NCI-H2081 treated with DMSO at 0.1 percent for 48 hours (cell line): ENCODE measurements at places on chromosomes 2 and 18.
A peak's percentile ranks its signal among the peaks of the same experiment; 100 is the strongest.

- no peak for DNase-seq
Observed at GRCh38 chr2:44360749-44361329, 455 bp downstream of the PREPL start.

GRCh38 chr2:212926940-212927339 lies 224.5 kb downstream of the IKZF2 start:
- no peak for DNase-seq

DNA sequence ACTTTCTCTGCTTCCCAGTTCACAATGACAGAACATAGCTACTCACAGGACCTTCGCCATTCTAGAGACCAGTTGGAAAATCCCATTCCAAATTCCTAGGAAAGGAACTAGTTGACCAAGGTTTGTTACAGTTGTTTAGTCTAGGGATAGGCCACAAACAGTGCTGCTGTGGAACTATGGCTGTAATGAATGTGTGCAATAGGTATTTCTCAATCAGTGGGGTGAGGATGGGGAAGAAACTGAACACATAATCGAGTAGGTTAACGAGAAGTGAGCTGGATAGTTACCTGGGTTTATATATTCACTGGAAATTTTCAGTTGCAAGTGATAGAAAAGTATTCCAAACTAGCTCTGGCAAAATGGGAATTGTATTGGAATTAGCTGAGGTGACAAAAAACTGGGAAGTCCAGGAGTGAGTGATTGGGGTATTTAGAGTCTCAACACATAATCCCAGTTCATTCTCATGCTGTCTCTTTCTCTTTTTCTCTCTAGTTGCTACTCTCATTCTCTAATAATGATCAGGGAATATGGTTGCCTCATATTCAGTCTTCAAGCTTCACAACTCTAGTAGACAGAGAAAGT lies 18.2 kb upstream of the HMSD start:
- no peak for DNase-seq

DNA sequence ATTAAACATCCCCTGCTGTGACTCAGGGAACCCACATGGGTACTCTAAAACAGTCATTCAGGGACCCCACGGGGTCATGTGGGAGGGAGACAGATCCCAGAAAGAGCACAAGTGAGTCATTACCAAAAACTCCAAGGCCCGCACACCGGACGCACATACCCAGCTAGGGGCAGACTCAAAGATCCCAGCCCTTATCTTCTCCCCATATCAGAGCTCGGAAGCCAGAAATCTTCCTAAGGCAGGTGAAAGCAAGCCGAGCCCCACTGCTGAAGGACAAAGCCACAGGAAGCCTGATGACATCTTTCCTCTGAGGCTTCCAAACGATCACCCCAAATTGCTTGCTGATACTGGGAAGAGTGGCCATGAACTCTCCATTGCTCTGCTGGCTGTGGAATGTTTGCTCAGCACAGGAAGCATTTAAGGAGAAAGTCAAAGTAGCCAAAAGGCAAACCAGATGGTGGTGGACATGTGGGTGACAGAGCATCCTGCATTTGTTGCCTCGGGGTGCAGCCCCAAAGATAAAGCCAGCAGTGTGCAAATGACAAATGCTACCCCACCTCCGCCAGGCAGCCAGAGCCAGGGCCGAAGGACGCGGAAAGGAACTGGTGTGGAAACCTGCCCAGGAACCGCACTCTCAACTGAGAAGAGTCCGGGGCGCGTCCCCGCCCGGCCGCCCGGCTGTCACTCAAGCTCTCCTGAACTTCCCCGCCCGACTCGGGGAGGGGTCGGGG lies 784 bp downstream of the ACTR1B start:
- DNase-seq: no peak

- no peak for DNase-seq
Observed at GRCh38 chr2:26925100-26925791, 45.2 kb upstream of the MAPRE3 start.

DNA sequence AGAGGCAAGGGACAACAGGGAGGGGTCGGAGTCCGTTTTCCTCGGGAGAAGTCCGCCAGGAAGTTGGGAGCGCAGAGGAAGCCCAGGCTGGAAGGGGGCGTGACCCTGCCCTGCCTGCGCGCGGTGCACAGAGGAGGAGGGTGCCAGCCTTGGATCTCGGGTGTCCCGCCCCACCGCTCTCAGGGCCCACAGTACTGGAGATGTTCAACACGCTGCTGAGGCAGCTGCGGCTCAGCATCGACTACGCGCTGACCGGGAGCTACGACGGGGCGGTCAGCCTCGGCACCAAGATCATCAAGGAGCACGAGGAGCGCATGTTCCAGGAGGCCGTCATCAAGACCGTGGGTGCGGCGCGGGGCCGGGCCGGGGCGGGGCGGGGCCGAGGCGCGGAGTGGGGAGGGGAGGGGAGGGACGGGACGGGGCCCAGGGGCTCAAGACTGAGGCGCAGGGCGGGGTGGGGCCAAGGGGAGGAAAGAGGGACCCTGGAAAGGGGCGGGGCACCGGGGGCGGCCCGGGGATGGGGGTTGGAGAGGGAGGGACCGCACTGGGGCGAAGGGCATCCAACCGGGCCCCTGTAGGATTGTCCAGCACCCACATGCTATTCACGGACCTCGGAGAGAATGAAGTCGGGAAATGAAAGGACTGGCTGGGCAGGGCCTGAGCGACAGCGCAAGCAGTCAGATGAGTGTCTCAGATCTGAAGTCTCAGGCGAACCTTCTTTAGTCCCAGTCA lies 36.6 kb downstream of the POMC start:
- no peak for DNase-seq

GRCh38 chr2:63981702-63982103 lies 37.5 kb downstream of the VPS54 start:
- DNase-seq: no peak

- DNase-seq: no peak
Observed at GRCh38 chr2:103960129-103960513, 893.8 kb upstream of the POU3F3 start.

DNA sequence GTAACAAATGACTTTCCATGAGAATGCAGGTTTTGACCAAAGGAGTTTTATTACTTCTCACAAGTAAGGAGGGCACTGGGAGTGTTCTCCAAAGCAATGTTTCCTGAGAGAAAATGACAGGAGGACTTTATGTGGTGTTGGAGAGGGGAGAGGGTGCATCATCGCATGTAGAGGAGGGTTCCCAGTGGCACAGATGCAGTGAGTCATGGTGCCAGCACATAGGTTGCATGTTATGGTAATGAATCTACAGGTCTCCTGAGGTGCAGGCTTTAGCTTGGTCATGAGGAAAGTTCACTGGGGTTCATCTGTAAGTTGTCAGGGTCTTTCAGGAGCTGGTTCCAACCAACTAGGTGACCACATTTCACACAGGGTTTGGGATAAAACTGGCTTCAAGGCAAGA lies 30.4 kb downstream of the NAT8 start:
- no peak for DNase-seq

GRCh38 chr2:70498528-70498927 lies 55.1 kb downstream of the TGFA start:
- DNase-seq: no peak

DNA sequence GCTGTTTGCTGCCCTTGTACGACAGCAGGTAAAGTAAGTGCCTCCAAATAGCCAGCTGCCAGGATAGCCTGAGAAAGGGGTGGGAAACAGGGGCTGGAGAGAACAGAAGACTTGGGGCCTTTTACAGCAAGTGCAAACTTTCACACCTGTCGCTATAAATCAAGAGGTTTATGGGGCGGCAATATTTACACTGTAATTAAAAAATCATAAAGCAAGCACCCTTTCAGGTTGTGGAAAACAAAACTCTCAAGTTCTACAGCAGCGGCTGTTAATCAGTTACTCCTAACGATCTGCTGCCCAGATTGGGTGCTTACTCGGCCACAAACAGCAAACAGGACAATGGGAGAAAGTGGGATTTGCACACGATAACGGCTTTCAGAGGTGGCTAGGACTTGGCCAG lies 359.5 kb upstream of the ETAA1 start:
- peak; percentile 60 for DNase-seq

DNA sequence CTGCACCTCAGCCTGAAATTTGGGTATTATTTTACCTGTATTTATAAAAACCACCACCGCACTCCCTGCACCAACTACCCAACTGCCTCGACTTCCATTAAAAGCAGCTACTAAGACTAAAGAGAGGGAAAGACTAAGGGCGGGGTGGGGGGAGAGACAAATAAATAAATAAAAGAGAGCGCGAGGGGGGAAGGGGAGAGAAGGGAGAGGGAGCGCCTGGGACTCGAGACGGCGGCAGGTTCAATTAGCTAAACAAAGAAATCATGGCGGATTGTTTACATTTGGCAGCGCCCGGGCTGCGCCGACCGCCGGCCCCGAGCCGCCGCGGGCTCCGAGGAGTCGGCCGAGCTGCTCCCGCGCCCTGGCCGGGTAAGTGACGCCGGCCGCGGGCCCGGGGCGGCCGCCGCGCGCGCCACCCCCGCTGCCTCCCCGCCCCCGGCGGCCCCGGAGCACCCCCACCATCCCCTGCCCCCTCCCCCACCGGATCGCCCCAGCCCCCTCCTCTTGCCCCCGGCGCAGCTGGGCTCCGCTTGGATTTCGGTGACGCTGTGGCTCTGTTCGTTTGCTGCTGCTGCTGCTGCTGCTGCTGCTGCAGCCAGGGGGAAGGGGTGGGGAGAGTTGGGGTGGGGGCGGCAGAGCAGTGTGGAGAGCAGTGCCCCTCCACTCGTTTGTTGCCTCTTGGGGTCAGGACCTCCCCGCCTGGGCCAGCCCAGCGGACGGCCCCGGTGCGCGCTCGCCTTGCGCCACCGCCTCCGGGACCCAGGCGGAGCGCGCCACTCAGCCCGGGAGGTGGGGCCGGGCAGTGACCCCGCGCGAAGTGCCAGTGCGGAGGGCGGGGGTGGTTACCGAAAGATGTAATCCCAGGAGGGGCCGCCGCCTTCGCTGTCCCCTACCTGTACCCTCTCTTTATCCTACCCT lies 187.2 kb upstream of the FANCL start:
- DNase-seq: peak; percentile 33

GRCh38 chr18:61851940-61852451 lies 40.8 kb downstream of the RNF152 start:
- no peak for DNase-seq

DNA sequence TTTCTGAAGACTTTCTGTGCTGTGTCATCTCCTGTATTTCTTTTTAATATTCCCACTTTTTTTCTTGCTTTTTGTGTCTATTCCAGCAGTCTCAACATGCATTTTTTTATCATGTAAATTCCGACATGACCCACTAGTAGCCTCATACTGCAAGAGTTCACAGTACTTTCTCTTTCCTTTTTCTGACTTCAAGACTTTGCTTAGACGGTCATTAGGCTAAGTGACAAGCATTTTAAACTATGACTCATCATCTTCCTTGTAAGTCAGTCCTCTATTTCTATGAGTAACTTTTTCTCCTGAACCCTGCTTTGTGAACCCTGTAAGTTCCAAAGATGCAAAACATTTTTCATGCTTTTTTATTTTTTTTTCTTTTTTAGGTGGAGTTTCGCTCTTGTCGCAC lies 381.2 kb downstream of the TXNL1 start:
- DNase-seq: no peak

- DNase-seq: no peak
Observed at GRCh38 chr2:84152462-84152861, 306.6 kb downstream of the SUCLG1 start.

GRCh38 chr2:137190411-137191195 lies 425.3 kb downstream of the THSD7B start:
- DNase-seq: no peak
